Stimulated activated CD8-positive, alpha-beta memory T cell treated with anti-CD3 and anti-CD28 coated beads, Interleukin-12 subunit alpha, Interleukin-12 subunit beta, amount 100 ng/mL, for 1 hour (primary cell): ENCODE measurements at places on chromosomes 4 and X.

GRCh38 chr4:155608225-155608885 lies 58.3 kb upstream of the GUCY1A1 start:
- no peak for DNase-seq

- no peak for DNase-seq
These were observed 2.8 kb upstream of the PCDH7 start for GRCh38 chr4:30717208-30718020.

DNA sequence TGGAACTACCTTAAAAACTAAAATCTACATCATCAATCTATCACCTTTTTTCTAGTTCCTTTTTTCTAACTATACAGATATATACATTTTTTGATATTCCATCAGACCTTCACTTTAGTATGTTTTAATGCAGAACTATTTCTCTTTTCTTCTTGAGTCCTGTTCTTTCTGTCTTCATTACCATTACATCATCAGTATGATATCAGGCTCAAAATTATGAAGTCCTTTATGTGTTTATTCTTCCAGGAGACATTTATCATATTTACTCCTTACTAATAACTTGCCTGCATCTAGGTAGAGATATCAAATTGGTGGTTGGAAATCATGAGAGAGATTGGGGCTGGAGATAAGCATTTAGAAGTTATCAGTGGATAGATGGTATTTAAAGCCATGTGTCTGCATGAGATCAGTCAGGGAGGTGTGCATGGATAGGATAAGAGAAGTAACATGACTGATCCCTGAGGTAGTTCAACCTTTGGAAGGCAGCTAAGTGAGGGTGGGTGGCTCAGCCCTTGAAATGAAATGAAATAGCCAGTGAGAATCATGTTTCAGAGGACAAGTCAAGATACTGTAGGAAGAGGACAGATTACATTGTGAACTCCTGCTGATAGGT lies 43.1 kb downstream of the MRPL1 start:
- DNase-seq: no peak

DNA sequence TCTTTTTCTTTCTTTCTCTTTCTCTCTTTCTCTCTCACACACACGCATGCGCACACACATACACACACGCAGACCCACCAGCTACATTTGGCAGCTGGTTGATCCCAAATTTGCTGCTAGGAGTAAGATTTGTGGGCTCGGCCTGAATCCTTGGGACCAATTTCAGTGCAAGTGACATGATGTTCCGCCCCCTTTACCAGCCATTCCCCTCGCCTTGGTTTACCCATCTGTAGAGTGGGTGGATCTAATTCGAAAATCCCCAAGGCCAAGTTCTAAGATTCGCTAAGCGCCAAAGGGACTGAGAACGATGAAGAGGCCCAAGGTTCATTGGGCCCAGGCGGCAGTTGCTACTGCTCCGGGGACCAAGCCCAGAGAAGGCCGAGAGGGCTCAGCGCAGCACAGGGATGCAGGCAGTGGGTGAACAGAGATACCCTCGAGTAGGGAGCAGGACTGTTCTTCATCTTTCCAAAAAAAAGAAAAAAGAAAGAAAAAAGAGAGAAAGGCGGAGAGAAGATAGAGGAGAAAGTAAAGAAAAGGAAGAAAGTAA lies 5.8 kb downstream of the NKX3-2 start:
- DNase-seq: no peak

- DNase-seq: no peak
These were observed 405.9 kb downstream of the ADGRL3 start for GRCh38 chr4:61605984-61606383.

DNA sequence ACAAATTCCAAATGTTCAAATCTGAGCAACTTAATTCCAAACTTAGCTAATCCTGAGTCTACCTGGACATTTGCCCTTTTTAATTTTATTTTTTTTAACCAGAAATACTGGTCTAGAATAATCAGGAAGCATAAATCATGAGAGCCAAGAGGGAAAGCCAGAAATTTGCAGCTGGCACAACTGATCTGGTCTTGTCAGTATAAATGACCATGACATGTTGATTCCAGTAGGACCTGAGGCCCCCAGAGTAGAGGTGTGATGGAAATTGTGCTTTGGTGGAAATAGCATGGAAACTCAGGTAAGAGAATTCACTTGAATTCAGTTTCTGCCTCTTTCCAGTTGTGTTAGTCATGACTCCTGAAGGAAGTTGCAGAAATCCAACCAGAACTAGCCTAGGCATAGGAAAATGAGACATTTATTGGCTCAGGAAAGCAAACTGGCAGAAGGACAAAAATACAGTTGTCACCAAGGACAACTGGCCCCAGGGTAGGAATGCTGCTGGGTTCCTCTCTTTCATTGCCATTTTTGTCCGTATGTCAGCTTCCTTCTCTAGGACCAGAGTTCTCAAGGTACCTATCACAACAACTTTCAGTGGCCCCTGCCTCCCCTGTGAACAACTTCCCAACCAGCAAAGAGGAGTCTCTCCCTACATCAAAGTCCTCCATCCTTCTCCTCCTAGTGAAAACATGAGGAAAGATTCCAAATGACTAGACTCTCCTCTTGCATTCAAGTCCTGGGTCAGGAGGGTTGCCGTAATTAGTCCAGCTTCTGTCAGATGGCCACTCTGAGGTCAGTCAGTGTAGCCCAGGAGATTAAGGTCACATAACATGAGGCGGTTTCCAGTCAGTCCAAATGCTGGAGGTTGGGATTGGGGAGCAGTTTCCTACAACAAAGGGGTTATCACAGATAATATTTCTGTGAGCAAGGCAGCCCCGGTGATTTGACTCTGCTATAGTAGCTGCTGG lies 29.3 kb upstream of the MYOZ2 start:
- DNase-seq: no peak

- DNase-seq: no peak
These were observed 101.1 kb upstream of the SHISA3 start for GRCh38 chr4:42296196-42296595.

GRCh38 chr4:97153042-97153441 lies 990.2 kb downstream of the STPG2 start:
- DNase-seq: no peak

- no peak for DNase-seq
These were observed 64.7 kb upstream of the PLAC8 start for GRCh38 chr4:83179205-83179604.

GRCh38 chrX:15274946-15275345 lies 5.1 kb upstream of the ASB9 start:
- DNase-seq: no peak

DNA sequence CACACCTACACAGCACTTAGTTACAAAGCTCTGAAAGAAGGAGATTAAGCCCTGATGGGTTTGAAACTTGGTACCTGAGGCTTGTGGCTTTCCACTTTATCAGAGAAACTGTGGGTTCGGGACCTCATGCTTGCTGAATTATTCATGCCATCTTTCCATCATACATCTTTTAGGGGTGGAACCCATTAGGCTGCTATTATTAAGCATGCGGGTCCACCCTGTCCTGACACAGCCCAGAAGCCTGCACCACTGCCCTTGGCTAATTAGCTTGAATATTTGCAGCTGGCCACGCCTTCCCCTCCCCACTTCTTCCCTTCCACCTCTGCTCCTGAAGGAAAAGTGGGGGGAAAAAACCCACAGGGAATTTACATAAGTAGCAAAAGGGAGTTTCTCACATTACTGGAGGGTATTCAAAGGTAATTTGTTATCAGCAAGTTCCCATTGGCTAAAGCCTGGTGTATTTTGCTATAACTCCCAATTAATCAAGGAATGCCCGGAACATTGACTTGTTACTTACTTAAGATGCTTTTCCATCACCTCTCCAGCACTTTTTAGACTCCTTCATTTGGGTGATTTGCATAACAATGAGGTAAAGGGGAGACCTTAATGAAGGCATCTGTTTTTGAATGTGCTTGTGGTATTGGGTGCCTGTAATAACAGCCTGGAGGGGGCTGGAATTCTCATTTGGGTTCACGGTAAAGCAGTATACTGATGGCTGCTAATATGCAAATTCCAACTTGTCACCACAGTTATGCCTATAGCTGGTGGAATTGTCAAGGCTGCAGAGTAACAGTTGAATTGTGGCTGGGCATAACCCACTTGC lies 231.7 kb upstream of the GATB start:
- DNase-seq: no peak
